ENCODE measurements at places on chromosomes 5 and 9. TPM values are rescaled to one million over a fixed set of nuclear protein-coding genes. Genes with fewer than 3 reads are reported as not detected.
A peak's percentile ranks its signal among the peaks of the same experiment; 100 is the strongest.

DNA sequence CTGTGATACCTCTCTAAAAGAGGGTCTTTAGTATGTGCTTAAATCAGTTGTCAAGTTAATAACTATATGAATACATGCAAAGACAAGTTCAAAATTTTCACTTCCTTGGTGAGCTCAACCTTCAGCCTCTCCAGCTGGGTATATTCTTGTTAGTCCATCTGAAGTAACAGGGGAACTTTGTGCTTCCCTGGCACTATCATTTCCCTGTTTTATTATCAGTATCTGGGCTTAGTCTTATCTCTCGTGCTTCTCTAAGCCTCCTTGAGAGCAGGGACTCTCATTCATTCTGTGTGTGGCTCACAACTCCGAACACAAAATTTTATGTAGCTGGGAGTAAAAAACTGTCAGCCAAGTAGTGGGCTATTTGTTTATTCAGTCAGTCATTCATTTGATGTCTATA is 175.9 kb upstream of the MAP3K1 start:
- no peak overlapping the region for H3K4me3 ChIP-seq
- H3K36me3 ChIP-seq: no peaks in the 10 kb centered on the region
- no peaks in the 10 kb centered on the region for H3K27me3 ChIP-seq

GRCh38 chr9:134841180-134841904 is 39.3 kb upstream of the FCN2 start:
- no peaks in the 10 kb centered on the region for H3K4me1 ChIP-seq
- H3K27ac ChIP-seq: no peak overlapping the region
- H3K27me3 ChIP-seq: no peaks in the 10 kb centered on the region
- peak; percentile 25 for DNase-seq
- H3K36me3 ChIP-seq: peaks cover 40% of the 10 kb centered on the region

DNA sequence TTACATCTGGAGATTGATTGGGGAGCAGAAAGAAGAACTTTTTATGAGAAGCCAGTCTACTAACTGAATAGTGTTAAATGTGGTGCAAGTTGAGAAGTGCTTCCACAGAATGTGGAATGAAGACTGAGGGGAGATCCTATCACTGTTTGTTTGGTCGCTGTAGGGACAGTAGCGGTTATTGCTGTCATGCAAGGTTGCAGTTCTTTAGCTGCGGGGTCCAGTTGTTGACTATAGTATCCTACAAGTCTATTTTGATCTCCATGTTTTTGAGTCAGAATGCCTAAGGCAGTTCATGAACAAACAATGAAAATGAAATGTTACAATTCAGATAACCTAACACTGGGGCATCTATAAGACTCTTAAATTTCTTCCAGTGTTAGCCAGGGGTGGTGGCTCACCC is 45.3 kb upstream of the PDZD2 start:
- no peaks in the 10 kb centered on the region for H3K27me3 ChIP-seq
- H3K4me3 ChIP-seq: no peak overlapping the region
- H3K27ac ChIP-seq: no peak overlapping the region
- H3K4me1 ChIP-seq: no peaks in the 10 kb centered on the region
- no peak for DNase-seq

DNA sequence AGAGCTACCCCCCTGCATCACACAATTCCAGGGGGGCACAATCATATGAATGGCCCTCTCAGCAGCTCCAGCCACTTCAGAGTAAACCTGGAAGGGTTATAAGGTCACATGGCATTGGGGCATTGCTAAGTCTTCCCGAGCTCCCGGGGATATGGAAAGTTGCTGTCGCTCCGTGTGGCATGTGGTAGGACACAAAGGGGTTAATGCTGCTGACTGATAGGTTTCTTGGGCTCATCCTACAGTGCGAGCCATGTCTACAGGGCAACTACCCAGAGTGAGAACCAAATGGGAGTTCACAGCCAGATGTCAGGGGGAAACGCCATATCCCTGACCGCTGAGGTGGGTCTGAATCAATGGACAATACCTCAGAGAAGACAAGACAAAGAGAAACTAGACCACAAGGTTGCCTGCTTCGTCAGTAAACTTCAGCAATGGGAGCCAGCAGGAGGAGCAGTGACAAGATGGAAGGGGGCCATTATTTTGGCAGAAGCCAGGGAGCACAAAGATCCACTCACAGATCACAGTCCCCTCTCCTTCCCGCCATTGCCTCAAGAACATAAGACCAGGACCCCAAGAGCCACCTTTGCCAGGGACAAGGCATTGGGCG is 52.4 kb upstream of the SHISAL2B start:
- H3K27me3 ChIP-seq: no peaks in the 10 kb centered on the region
- H3K36me3 ChIP-seq: no peaks in the 10 kb centered on the region
- no peak for DNase-seq
- H3K4me1 ChIP-seq: no peaks in the 10 kb centered on the region
- no peak overlapping the region for H3K27ac ChIP-seq

Gene DNAI1
- total RNA-seq: 13.5 TPM

Gene ANKRD34B
- 0.30 TPM for total RNA-seq

All from lower lobe of right lung (tissue), 2 donors.